Testis (tissue), 5 donors: ENCODE measurements at places on chromosomes 6 and 20. TPM values are rescaled to one million over a fixed set of nuclear protein-coding genes. Genes with fewer than 3 reads are reported as not detected.

The PI16 gene
- 9.8 TPM for total RNA-seq

DNA sequence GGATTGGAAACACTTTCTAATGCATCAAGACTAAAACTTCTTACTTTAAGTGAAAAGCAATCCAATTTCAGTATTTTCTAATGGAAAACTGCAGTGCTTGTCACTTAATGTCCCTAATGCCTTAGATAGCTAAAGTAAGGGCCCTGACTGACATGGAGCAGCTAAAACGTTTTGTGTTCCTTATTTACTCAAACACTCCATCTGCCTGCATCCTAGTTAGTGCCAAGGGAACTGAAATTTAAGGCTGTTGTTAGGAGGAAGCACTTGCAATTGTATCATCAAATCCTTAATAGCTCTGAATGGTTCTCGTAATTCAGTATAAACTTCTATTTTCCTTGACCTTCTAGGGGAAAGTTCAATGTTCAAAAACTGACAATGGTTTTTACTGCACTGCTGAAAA, 127.4 kb downstream of the GJA10 start:
- DNase-seq, result no peak

DNA sequence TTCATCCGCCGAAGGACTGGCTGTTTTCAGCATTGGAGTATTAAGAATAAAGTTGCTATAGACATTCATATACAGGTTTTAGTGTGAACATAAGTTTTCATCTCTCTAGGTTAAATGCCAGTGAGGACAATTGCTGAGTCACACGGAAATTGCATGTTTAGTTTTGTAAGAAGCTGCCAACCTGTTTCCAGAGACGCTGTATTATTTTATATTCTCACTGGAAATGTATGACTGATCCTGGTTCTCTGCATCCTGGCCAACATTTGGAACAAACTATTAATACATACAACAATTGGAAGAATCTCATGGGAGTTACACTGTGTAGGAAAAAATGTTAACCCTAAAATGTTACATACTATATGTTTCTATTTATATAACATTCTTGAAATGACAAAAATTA, 16.7 kb upstream of the TGM6 start:
- DNase-seq, result no peak

The FAM162B gene
- total RNA-seq, result 5.4 TPM

GRCh38 chr20:13922241-13922640, 68.2 kb downstream of the SEL1L2 start:
- no peak for DNase-seq

DNA sequence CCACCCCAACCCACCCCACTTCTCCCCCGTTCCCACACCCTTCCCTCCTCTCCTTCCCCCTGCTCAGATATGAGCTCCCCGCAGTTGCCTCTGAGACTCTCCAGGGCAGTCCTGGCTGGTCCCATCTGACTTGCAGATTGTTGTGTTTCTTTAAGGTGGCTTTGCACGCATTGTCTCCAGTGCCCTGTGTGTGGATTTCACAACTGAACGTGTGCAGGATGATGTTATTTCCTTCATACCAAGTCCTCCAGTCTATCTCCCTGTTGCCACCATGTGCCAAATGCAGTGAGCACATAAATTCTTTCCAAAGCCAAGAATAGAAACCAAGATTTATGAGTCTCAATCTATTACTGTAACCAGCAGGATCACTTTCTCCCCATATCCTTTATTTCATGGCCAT, 79.1 kb downstream of the TMEM242 start:
- DNase-seq, result no peak

- DNase-seq, result no peak
Observed at GRCh38 chr6:11712760-11713159, 65.8 kb downstream of the ADTRP start.

GRCh38 chr20:64062596-64063388, at the start of gene TCEA2:
TSS of gene TCEA2 (plus strand) at chr20:64063198. CDS start at chr20:64063313, 115 bp downstream.
- DNase-seq, result peak; percentile 99

The GNAS-AS1 gene
- 3.5 TPM for total RNA-seq

- DNase-seq, result no peak
Observed at GRCh38 chr20:40019510-40019909, 669.5 kb downstream of the MAFB start.

The DHX35 gene
- total RNA-seq, result 26.0 TPM

The FAM83B gene
- 1.3 TPM for total RNA-seq

DNA sequence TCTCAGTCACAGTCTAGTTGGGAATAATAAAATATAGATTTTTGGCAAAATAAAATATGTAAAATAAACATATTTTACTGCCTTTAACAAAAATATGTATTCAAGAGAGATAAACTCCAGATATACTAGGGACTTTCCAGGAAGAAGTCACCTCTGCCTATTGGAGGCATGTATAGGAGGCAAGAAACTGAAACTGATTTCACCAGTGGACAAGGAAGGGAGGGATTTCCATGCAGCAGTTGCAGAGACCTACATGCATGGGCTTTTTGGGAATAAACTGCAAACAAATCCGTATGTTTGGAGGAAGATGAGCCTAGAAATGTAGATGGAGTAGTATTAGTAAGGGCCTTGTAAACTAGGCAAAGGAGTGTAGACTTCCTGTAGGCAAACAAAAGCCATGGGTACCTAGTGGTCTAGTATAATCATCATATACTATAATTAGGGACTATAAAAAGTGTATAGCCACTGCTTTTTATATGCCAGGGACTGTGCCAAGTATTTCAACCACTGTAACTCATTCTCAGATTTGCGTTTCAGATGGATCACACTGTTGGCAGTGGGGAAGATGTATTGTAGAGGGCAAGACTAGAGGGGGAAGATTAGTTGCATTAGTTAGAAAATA, 38.9 kb downstream of the CD109 start:
- DNase-seq, result no peak

DNA sequence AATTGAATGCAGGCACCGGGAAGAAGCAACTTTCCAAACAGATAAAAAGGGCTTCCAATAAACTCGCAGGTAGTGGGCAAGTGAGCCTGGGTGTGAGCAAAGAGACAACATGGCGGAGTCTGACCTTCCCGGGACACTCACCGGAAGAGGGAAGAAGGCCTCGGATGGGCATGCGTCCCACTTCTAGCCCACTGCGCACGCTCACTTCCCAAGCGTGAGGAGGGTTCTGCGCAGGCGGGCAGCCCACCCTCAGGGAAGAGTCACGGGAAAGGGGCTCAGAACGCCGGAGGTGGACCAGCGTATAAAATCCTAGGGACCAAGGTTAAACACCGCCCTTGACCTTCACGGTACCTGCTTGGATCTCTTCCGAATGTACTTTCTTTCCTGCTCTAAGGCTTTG, 95.5 kb upstream of the AFDN start:
- DNase-seq, result peak; percentile 78

DNA sequence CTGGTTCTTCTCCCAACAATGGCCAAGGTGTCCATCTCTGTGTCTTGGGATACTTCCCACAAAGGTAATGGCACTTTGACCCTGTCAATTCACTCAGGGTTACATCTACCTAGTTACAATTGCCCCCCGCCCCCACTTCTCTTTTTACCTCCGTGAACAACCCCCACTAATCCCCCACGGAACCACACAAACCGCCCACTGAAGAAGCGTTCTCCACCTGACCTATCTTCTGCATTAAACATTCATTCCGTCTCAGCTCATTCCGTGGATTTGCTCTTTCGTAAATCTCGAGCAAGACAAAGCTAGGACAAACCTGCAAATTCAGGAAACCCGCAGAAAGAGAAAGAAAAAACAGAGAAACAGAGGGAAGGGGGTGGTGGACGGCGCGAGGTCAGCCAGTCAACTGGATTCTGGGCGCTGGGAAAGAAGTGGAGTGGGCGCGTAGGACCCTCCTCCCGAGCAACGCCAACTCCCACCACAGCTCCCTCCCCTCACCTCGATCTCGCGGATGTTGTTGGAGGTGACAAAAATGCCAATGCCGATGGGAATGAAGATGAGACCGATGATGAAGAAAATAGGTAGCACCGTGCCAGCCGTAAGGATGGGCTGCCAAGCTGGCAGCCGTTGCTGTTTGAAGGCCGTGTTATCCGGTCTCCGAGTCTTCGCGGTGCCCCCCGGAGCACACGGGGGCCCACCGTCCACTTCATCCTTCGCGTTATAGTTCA, 523 bp downstream of the TMEM30A start:
- DNase-seq, result peak; percentile 27

- no peak for DNase-seq
Observed at GRCh38 chr6:161635975-161636374, 362.1 kb upstream of the AGPAT4 start.

DNA sequence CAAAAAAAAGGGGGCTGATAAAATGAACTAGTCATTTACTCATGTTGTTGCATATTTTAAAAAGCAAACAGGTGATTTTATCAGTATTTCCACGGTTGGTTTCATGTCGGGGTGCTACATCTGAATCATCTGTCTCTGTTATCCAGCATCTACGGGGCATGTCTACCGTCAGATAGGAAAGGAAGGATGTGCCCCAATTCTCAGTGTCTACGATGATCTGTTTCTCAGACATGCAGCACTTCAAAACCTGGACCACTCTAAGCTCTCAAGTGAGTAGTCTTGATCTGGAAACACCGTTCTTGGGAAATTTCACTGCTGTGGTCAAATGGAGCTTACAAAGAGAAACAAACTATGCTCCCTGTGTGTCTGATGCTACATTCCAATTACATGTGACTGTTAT, 240.3 kb upstream of the TAB2 start:
- no peak for DNase-seq

- DNase-seq, result no peak
Observed at GRCh38 chr6:33205191-33206026, 954 bp downstream of the HSD17B8 start.

GRCh38 chr6:55528624-55529023, 50.4 kb downstream of the HMGCLL1 start:
- DNase-seq, result peak; percentile 18

The GTSF1L gene
- 202 TPM for total RNA-seq

GRCh38 chr6:25991785-25992412, 29.3 kb downstream of the TRIM38 start:
- peak; percentile 70 for DNase-seq

GRCh38 chr6:57242505-57242904, 20.4 kb upstream of the RAB23 start:
- no peak for DNase-seq

DNA sequence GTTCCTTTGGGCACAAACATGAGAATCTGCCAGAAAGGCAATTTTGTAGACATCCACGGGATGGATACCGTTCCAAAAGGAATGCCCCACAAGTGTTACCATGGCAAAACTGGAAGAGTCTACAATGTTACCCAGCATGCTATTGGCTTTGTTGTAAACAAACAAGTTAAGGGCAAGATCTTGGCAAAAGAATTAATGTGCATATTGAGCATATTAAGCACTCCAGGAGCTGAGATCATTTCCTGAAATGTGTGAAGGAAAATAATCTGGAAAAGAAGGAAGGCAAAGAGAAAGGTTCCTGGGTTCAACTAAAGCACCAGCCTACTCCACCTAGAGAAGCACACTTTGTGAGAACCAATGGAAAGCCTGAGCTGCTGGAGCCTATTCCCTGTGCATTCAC, 103.9 kb upstream of the ARG1 start:
- DNase-seq, result no peak

The CD40 gene
- 5.3 TPM for total RNA-seq

- DNase-seq, result no peak
Observed at GRCh38 chr20:25493137-25493536, 85.7 kb downstream of the GINS1 start.

DNA sequence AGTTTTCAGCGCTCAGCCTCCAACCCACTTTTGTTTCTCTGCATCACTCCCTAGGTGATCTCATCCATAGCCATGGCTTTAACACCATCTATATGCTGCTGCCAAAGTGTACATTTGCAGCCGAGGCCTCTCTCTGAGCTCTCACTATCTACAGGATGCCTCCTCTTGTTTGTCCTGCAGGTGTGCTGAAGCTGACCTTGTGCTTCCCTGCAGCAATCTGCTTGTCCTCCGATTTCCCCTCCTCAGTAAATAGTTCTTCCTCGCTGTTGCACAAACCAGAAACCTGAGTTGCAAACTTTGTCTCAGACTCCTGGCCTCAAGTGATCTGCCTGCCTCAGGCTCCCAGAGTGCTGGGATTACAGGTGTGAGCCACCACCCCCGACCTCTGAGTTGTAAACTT, 3.7 kb upstream of the TXNDC5 start:
- DNase-seq, result no peak

DNA sequence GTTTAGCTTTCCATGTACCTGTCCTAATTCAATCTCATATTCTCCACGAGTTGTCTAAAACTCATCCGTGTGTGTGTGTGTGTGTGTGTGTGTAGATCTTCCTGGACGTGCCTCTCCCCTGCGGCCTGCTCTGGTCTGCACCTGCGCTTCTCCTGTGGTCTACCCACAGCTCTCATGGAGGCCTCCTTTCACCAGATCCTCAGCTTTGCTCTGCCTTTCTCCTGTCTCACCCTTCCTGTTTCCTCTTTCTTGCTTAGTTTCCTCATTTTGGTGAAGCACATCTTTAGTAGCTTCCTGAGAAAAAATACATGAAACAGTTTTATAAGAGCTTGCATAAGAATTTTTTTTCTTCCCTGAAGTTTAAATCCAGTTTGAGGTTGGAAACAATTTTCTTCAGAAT, 18.1 kb downstream of the SLX4IP start:
- DNase-seq, result no peak
